Left colon (tissue), 2 donors: ENCODE measurements at places on chromosomes 12 and 14. TPM values are rescaled to one million over a fixed set of nuclear protein-coding genes. Genes with fewer than 3 reads are reported as not detected.

PSMD9 gene
- 48.0 TPM for total RNA-seq

GRCh38 chr14:99996951-99997571 lies 68.2 kb upstream of the EVL start:
- no peak for DNase-seq

GRCh38 chr14:55340482-55340881 lies 69.3 kb downstream of the FBXO34 start:
- no peak for DNase-seq

DNA sequence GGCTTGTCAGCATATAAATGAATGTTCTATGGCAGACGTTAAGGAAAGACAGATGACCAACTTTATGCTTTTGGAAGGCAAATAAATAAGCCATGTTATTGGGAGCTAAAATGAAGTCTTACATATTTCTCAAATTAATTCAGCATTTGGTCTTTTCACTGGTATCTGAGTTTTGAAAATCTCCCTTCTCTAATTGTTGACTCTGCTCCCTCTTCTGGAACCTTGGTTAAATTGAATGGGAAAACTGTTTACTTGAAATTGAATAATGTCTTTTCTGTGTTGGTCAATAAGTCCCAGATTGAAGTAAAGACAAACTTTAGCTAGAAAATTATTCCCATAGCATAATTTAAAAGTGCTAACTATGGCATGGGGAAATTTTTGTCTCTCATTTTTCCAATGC lies 38.7 kb downstream of the LGR5 start:
- DNase-seq = no peak

HHIPL1 gene
- 1.0 TPM for total RNA-seq

GRCh38 chr14:77375164-77375950 lies 1.5 kb downstream of the TMED8 start:
- DNase-seq = no peak

- DNase-seq = no peak
Observed at GRCh38 chr12:127270193-127270592, 996.8 kb upstream of the TMEM132C start.

NR4A1 gene
- 37.7 TPM for total RNA-seq

HNF1A gene
- total RNA-seq = 16.9 TPM

- DNase-seq = no peak
Observed at GRCh38 chr14:74568911-74569310, 43.1 kb downstream of the LTBP2 start.

DNA sequence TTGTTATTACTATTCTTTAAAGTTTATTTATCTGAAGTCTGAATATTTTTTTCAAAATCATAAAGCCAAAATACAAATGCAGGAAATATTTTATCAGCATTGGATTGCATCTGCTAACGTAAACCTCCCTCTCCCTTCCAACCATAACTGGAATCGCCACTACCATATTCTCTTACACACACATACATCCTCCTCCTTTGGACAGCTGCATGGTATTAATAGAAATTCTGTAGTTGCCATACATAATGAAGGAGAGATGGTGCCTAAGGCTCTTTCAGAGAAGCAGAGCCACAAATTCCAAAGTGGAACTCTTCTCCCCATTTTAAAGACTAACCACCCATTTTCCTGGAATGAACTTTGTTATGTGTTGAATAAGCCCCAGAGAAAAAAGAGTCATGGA lies 352.7 kb downstream of the MDGA2 start:
- no peak for DNase-seq

NDRG2 gene
- total RNA-seq = 140 TPM
